ENCODE measurements at places on chromosomes 5 and 9. TPM values are rescaled to one million over a fixed set of nuclear protein-coding genes. Genes with fewer than 3 reads are reported as not detected.

GRCh38 chr5:124059200-124059599 lies 547.2 kb downstream of the CSNK1G3 start:
- H3K4me1 ChIP-seq: no peaks in the 10 kb centered on the region
- H3K36me3 ChIP-seq: no peaks in the 10 kb centered on the region
- H3K27me3 ChIP-seq: no peaks in the 10 kb centered on the region
- no peak for DNase-seq
- H3K4me3 ChIP-seq: no peak overlapping the region
- H3K27ac ChIP-seq: no peak overlapping the region

The MAPKAP1 gene
- total RNA-seq: 49.7 TPM

- H3K4me3 ChIP-seq: no peak overlapping the region
- H3K36me3 ChIP-seq: no peaks in the 10 kb centered on the region
- no peaks in the 10 kb centered on the region for H3K4me1 ChIP-seq
Measured at GRCh38 chr9:105399117-105399516, 48.7 kb upstream of the FSD1L start.

The SLC9A3 gene
- 2.0 TPM for total RNA-seq

The ASPN gene
- not detected for total RNA-seq

The PCDHGB5 gene
- total RNA-seq: not detected

DNA sequence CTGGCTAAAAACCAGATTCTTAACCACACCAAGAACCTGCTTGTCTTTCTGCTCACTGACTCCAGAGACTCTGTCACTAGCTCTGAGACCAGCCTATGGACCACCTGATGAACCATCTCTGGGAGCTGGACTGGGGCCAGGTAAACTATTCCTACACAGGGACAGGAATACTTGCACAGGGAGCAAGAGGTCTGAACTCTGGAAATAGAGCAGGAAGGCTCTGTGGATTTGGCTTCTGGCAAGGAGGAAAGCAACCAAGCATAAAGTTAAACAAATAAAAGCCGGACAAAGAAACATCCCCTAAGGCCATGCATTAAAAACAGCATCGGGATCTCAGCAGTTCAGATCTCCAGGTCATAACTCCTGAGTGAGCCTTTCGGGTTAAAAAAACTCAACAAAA lies 5.6 kb upstream of the SPARC start:
- H3K27ac ChIP-seq: no peak overlapping the region
- H3K4me1 ChIP-seq: no peaks in the 10 kb centered on the region
- peaks cover 3% of the 10 kb centered on the region for H3K27me3 ChIP-seq
- no peak for DNase-seq
- no peak overlapping the region for H3K4me3 ChIP-seq
